Stimulated activated CD4-positive, alpha-beta T cell treated with anti-CD3 and anti-CD28 coated beads, Interleukin-1b, Interleukin-23, amount 100 ng/mL, for 1 hour (primary cell): ENCODE measurements at places on chromosomes 12 and 14.

DNA sequence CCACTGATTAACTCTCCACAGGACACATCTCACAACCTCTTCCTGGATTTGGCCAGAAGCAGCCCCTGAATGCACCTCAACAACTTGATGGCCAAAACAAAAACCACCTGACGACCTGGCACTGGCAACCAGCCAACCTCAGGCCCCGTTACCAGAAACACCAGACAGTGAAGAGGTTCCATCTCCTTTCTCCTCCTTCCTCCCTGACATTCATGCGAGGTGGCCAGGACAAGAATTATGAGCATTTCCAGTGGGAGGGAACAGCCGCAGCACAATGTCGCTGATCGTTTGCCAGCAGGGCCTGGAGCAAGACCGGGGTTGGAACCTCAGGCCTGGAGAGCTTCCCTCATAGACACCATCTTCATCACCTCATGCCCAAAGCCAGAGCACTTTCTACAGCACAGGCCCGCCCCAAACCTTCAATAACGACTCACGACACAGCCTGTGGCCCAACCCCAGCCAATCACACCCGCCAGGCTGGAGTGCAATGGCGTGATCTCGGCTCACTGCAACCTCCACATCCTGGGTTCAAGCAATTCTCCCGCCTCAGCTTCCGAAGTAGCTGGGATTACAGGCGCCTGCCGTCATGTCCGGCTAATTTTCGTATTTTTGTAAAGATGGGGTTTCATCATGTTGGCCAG lies 48.7 kb downstream of the CCDC88C start:
- no peak for DNase-seq

DNA sequence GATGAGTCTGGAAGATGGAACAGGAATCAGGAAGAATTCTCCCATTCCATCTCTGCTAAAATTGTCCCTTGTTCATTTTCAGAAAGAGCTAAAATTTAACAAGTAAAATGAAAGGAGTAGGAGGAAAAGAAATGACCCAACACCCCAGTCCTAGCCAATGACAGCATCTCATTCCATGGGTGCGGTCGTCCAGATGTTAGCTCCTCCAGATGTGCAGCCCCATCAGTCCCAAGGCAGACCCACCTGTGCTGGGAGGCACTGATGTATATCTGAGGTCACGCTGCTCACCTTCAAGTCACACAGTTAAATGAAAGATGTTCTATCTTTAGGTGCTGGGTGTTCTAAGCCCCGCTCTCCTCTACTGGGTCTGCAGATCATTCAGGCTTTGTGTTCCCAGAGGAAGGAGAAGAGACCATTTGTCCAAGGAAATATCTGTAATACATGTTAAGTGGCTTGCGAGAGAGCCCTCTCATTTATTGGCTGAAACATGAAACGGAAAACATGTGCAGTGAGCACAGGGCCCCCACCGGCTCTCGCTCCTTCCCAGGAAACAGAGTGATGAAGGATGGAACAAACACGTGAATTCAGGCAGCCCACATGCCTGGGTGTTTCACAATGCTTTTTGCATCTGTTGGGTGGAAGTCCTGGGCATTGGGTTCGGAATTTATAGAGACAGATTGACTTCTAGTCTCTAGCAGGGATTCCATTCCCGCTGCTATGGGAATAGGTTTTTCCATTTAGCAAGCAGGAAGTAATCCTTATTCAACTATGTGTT lies 294.6 kb downstream of the NUAK1 start:
- DNase-seq, result no peak

DNA sequence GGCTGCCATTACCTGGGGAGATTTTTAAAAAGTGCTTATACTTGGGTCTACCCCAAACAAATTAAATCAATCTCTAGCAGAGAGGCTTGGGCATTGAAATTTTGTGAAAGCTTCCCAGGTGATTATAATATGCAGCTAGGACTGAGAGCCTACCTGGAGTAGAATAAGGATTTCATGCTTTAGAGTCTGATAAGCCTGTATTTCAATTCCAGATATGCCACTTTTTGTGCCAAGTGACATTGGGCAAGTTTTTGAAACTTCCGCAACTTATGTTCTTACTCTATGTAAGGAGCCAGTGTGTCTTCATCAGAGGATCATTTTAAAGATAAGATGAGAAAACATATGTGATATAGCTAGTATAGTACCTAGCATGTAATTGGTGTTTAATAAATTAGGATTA lies 159.8 kb upstream of the LRIG3 start:
- no peak for DNase-seq

DNA sequence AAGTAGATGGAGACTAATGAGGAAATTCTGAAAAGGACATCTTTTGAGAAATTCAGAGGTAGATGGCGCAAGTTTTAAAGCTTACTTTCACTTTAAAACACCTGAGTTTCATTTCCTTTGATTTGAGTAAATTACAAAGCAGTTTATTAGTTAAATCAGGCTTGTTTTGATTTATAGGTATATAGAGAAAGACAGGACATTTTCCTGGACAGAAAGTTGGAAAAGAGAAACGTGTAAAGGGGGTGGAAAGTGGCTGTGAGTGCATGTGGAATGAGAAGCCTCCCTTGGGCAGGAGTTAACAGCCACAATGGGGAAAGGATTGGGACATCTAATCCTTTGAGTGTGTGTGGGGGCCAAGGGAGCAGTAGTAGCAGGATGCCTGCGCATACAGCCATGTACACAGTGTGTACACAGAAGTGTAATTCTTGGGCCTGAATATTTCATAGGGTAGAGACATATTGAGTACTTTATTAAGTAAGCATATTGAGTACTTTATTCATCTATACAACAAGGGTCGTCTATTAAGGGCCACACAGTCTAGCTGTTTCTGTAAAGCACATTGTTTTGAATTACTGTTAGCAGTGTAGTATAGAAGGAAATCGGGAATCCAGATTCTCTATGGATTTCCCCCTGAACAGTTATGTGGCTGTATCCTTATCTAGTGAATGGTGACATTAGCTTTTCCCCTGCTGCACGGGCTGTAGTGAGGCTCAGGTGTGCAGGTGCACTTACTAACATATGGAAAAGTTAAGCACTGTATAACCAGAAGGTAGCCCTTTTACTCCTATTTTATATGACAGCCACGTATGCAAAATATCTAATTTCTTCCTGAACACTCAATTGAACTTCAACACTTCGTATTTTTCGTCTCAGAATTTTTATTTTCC lies 19.1 kb downstream of the MARK3 start:
- no peak for DNase-seq

- no peak for DNase-seq
These were observed 68.7 kb downstream of the RPAP3 start for GRCh38 chr12:47636908-47637780.
